Right lobe of liver (tissue), 6 donors: ENCODE measurements at places on chromosomes 4 and X. TPM values are rescaled to one million over a fixed set of nuclear protein-coding genes. Genes with fewer than 3 reads are reported as not detected.
A peak's percentile ranks its signal among the peaks of the same experiment; 100 is the strongest.

Gene MTNR1A
- not detected for total RNA-seq

- no peak overlapping the region for H3K4me3 ChIP-seq
- DNase-seq, result no peak
- H3K27ac ChIP-seq, result no peak overlapping the region
Measured at GRCh38 chr4:67565284-67565683, 6.8 kb downstream of the STAP1 start.

- DNase-seq, result no peak
- no peaks in the 10 kb centered on the region for H3K36me3 ChIP-seq
- no peaks in the 10 kb centered on the region for H3K27me3 ChIP-seq
- H3K27ac ChIP-seq, result no peak overlapping the region
- no peaks in the 10 kb centered on the region for H3K4me1 ChIP-seq
Measured at GRCh38 chrX:389021-389441, 2.3 kb upstream of the PPP2R3B start.

DNA sequence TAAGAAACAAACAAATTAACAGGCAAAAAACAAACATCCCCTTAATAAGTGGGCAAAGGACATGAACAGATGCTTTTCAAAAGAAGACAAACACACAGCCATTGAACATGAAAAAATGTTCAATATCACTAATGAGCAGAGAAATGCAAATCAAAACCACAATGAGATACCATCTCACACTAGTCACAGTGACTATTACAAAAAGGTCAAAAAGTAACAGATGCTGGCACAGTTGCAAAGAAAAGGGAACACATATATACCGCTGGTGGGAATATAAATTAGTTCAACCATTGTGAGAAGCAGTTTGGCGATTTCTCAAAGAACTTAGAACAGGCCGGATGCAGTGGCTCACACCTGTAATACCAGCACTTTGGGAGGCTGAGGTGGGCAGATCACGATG, 146.1 kb upstream of the NEIL3 start:
- no peak for DNase-seq
- H3K27ac ChIP-seq, result no peak overlapping the region
- H3K4me1 ChIP-seq, result no peaks in the 10 kb centered on the region

DNA sequence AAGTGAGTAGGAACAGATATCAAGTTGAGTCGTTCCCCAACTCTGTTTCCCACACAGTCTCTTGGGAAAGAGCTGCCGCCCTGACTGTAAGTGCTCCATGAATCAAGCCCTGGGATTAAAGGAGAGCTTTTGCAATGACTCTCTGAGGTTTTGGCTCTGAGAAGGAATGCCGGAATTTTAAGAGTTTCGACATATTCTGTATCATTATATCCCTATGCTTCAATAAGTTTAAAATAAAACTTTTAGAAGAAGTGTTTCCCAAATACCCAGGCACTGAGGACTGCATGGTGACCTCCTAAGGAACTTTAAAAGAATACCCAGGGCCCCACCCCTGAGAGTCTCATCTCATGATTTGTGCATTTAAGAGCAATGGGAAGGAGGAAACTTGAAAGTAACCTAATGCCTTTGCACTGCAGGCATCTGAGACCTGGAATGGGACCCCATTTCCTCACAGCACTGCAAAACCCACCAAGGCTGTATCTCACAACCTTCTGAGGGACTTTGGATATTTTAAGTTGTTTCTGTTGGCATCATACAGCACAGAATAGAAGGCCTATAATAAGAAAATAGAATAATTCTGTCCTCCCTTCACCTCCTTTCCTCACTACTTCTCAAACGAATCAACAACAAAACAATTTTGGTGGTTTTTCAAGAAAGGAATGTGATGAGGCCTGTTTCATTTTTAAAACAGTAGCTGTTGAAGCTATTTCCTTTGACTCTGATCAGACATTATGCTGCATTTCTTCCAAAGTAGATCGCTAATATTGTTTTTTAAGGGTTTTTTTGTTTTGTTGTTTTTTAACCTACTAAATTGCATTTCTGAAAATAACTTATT, 121.2 kb downstream of the GASK1B start:
- no peaks in the 10 kb centered on the region for H3K4me1 ChIP-seq
- H3K27me3 ChIP-seq, result no peaks in the 10 kb centered on the region
- H3K36me3 ChIP-seq, result no peaks in the 10 kb centered on the region

GRCh38 chr4:6278801-6279197, 9.1 kb downstream of the WFS1 start:
- no peak for DNase-seq
- no peak overlapping the region for H3K4me3 ChIP-seq
- H3K36me3 ChIP-seq, result no peaks in the 10 kb centered on the region
- H3K27me3 ChIP-seq, result no peaks in the 10 kb centered on the region
- H3K4me1 ChIP-seq, result peaks cover 4% of the 10 kb centered on the region
- no peak overlapping the region for H3K27ac ChIP-seq

Gene AKAP14
- total RNA-seq, result not detected

Gene CCDC149
- total RNA-seq, result 7.1 TPM

DNA sequence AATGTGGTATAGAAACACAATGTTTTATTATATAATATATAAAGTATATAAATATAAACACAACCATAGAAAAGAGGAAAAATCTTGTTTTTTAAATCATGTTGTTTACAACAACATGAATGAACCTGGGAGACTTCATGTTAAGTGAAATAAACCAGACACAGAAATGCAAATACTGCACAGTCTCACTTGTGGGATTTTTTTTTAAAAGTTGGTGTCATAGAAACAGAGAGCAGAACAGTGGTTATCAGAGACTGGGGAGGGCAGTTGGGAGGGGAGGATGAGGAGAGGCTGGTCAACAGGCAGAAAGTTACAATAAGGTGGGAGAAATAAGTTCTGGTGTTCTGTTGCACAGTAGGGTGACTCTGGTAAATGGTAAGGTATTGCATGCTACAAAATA, 57.1 kb downstream of the FREM3 start:
- H3K4me3 ChIP-seq, result no peak overlapping the region
- no peak overlapping the region for H3K27ac ChIP-seq
- H3K4me1 ChIP-seq, result no peaks in the 10 kb centered on the region
- no peak for DNase-seq
- H3K27me3 ChIP-seq, result no peaks in the 10 kb centered on the region

Gene OR13H1
- total RNA-seq, result not detected

DNA sequence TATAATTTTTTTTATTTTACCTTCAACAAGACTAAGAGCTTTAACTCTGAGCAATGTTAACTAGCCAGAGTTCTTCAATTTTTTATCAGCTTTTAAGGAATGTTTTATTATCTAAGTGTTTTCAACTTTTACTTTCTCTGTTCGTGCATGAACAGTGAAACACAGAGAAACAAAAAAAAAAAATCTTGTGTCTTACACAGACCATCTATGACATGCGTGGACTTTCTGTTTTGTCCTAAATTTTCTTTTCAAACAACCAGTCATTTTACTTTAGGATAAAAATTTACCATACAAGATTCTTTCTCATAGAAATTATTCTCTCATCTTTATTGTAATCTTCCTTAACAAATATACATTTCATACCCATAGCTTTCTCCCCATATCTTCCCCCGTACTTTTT, 731.9 kb upstream of the PCDH10 start:
- DNase-seq, result no peak
- H3K27me3 ChIP-seq, result no peaks in the 10 kb centered on the region
- no peaks in the 10 kb centered on the region for H3K4me1 ChIP-seq
- no peak overlapping the region for H3K4me3 ChIP-seq

Gene COPS4
- total RNA-seq, result 16.1 TPM

Gene ARHGEF38
- 0.06 TPM for total RNA-seq

DNA sequence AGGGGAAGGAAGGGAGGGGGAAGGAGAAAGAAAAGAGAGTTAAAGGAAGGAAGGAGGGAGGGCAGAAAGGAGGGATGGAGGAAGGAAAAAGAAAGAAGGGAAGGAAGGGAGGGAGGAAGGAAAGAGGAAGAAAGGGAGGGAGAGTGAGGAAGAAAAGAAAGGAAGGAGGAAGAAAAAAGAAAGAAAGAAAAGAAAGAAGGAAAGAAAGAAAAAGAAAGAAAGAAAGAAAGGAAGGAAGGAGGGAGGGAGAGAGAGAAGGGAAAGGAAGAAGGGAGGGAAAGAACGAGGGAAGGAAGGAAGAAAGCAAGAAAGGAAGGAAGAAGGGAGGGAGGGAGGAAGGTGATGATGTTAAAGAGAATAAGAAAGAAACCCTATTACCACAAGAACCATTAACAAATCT, 150.6 kb downstream of the MXRA5 start:
- no peak overlapping the region for H3K27ac ChIP-seq
- H3K36me3 ChIP-seq, result no peaks in the 10 kb centered on the region
- no peaks in the 10 kb centered on the region for H3K4me1 ChIP-seq
- no peaks in the 10 kb centered on the region for H3K27me3 ChIP-seq
- H3K4me3 ChIP-seq, result no peak overlapping the region

GRCh38 chr4:3158841-3159240, 84.4 kb downstream of the HTT start:
- no peak overlapping the region for H3K27ac ChIP-seq
- H3K36me3 ChIP-seq, result peaks cover 35% of the 10 kb centered on the region
- DNase-seq, result no peak
- H3K4me1 ChIP-seq, result no peaks in the 10 kb centered on the region
- no peak overlapping the region for H3K4me3 ChIP-seq

GRCh38 chrX:37347420-37347819, 1.7 kb upstream of the PRRG1 start:
- no peaks in the 10 kb centered on the region for H3K36me3 ChIP-seq
- no peak overlapping the region for H3K27ac ChIP-seq
- no peaks in the 10 kb centered on the region for H3K27me3 ChIP-seq
- DNase-seq, result no peak
- no peak overlapping the region for H3K4me3 ChIP-seq
- no peaks in the 10 kb centered on the region for H3K4me1 ChIP-seq

- no peak overlapping the region for H3K27ac ChIP-seq
- peaks cover 2% of the 10 kb centered on the region for H3K36me3 ChIP-seq
- no peaks in the 10 kb centered on the region for H3K27me3 ChIP-seq
- DNase-seq, result peak; percentile 83
Measured at GRCh38 chr4:128863312-128864075, 54.0 kb downstream of the JADE1 start.

DNA sequence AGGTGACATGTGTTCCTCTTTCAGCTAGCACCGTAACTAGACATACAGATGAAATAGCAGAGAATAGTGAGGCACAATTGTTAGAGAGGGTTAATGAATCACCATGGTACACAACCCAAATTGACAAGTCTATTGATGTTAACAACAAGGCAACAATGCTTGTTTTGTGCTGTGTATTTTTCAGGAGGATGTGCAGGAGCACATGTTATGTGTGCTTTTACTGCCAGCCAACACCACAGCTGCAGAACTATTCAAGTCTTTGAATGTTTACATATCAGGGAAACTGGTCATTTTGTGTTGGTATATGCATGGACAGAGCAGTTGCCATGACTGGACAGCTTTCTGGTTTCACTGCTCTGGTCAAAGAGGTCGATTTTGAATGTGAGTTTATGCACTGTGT, 32.8 kb downstream of the STBD1 start:
- H3K36me3 ChIP-seq, result no peaks in the 10 kb centered on the region
- DNase-seq, result no peak
- H3K27ac ChIP-seq, result no peak overlapping the region
- H3K27me3 ChIP-seq, result no peaks in the 10 kb centered on the region
- H3K4me3 ChIP-seq, result no peak overlapping the region

Gene HPGD
- 71.7 TPM for total RNA-seq

GRCh38 chrX:123350226-123350625, 166.1 kb downstream of the GRIA3 start:
- no peak overlapping the region for H3K4me3 ChIP-seq
- no peaks in the 10 kb centered on the region for H3K4me1 ChIP-seq
- H3K27me3 ChIP-seq, result no peaks in the 10 kb centered on the region
- H3K27ac ChIP-seq, result no peak overlapping the region

Gene CT47B1
- not detected for total RNA-seq

- no peak overlapping the region for H3K4me3 ChIP-seq
- DNase-seq, result no peak
- H3K36me3 ChIP-seq, result no peaks in the 10 kb centered on the region
- H3K4me1 ChIP-seq, result no peaks in the 10 kb centered on the region
- no peak overlapping the region for H3K27ac ChIP-seq
Measured at GRCh38 chr4:183422962-183423631, 21.3 kb upstream of the CDKN2AIP start.

Gene MAGEA9B
- total RNA-seq, result not detected

GRCh38 chr4:122901247-122902010, 21.0 kb downstream of the NUDT6 start:
- H3K4me3 ChIP-seq, result no peak overlapping the region
- no peaks in the 10 kb centered on the region for H3K27me3 ChIP-seq
- DNase-seq, result no peak
- no peaks in the 10 kb centered on the region for H3K4me1 ChIP-seq

GRCh38 chrX:50154429-50154828, 46.4 kb downstream of the AKAP4 start:
- H3K4me1 ChIP-seq, result no peaks in the 10 kb centered on the region
- DNase-seq, result no peak
- H3K4me3 ChIP-seq, result no peak overlapping the region
- H3K27ac ChIP-seq, result no peak overlapping the region
- no peaks in the 10 kb centered on the region for H3K36me3 ChIP-seq
- H3K27me3 ChIP-seq, result no peaks in the 10 kb centered on the region

Gene AR
- total RNA-seq, result 18.5 TPM

DNA sequence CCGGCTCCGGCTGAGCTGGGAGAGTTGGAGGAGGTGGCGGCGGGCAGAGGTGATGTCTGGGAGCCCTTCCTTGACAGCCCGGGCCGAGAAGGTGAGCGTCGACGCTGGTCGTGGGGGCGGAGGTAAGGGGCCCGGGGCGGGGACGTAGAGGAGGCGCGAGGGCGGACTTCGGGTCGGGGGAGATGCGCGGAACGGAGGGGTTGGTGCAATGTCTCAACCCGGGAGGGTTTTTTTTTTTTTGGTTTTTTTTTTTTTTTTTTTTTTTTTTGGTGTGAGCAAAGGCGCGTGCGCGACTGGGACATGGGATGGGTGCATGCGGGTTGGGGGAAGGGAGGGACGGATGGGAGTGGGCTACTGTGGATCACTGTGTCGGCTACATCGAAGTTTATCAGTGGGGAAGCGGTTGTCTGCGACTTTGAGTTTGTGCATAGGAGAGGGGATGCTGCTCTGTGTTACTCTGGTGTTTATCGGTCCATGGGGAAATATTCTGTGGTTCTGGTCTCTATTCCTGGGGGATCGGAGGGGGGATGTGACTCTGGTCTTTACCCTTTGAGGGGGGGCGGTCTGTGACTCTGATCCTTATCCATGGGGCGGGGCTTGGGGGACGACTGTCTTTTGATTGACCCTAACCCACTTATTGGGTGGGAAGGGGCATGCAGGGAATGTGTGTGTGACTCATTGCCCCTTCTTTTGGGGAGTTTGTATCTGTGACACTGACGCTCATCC, 537 bp downstream of the RBM10 start:
- H3K4me1 ChIP-seq, result no peaks in the 10 kb centered on the region
- no peaks in the 10 kb centered on the region for H3K27me3 ChIP-seq
- H3K27ac ChIP-seq, result peak overlapping the region; percentile 89
- H3K4me3 ChIP-seq, result peak overlapping the region; percentile 54
- no peaks in the 10 kb centered on the region for H3K36me3 ChIP-seq

Gene SPIN2A
- total RNA-seq, result 0.39 TPM

- peaks cover 6% of the 10 kb centered on the region for H3K27me3 ChIP-seq
- H3K36me3 ChIP-seq, result no peaks in the 10 kb centered on the region
- H3K4me1 ChIP-seq, result no peaks in the 10 kb centered on the region
- H3K27ac ChIP-seq, result no peak overlapping the region
Measured at GRCh38 chr4:74875451-74875850, 57.5 kb upstream of the PARM1 start.

Gene SHROOM2
- total RNA-seq, result 3.8 TPM
